Stimulated activated naive B cell treated with anti-CD40 and anti-IgM and Interleukin-4, amounts not matched to agents 10 μg/mL and 1 μg/mL and 100 μg/mL, for 72 hours (primary cell): ENCODE measurements at places on chromosomes 2 and 18.

- DNase-seq: no peak
- peaks cover 18% of the 10 kb centered on the region for H3K4me1 ChIP-seq
- H3K27me3 ChIP-seq: no peaks in the 10 kb centered on the region
- H3K27ac ChIP-seq: no peak overlapping the region
These were observed 12.5 kb downstream of the BABAM2 start for GRCh38 chr2:27903018-27903417.

GRCh38 chr18:48123324-48123723, 192.9 kb upstream of the SMAD2 start:
- no peak overlapping the region for H3K4me3 ChIP-seq
- H3K4me1 ChIP-seq: peaks cover 2% of the 10 kb centered on the region
- peaks cover 2% of the 10 kb centered on the region for H3K36me3 ChIP-seq
- no peak for DNase-seq

- H3K4me3 ChIP-seq: no peak overlapping the region
- peaks cover 4% of the 10 kb centered on the region for H3K27me3 ChIP-seq
- peaks cover 35% of the 10 kb centered on the region for H3K4me1 ChIP-seq
- no peaks in the 10 kb centered on the region for H3K36me3 ChIP-seq
- no peak overlapping the region for H3K27ac ChIP-seq
These were observed 64.8 kb upstream of the PID1 start for GRCh38 chr2:229335877-229336346.

GRCh38 chr2:235396071-235396846, 97.6 kb upstream of the AGAP1 start:
- DNase-seq: no peak
- H3K27me3 ChIP-seq: peaks cover 55% of the 10 kb centered on the region
- no peaks in the 10 kb centered on the region for H3K36me3 ChIP-seq
- no peak overlapping the region for H3K4me3 ChIP-seq
- no peak overlapping the region for H3K27ac ChIP-seq
- H3K4me1 ChIP-seq: no peaks in the 10 kb centered on the region

- no peak for DNase-seq
- H3K27me3 ChIP-seq: no peaks in the 10 kb centered on the region
- H3K4me1 ChIP-seq: peaks cover 18% of the 10 kb centered on the region
- peaks cover 6% of the 10 kb centered on the region for H3K36me3 ChIP-seq
- peak overlapping the region; percentile 81 for H3K27ac ChIP-seq
These were observed 40.4 kb downstream of the PLEKHM3 start for GRCh38 chr2:207984765-207985480.

GRCh38 chr2:75480971-75481836, 79.5 kb downstream of the EVA1A start:
- no peak overlapping the region for H3K4me3 ChIP-seq
- no peaks in the 10 kb centered on the region for H3K36me3 ChIP-seq
- H3K4me1 ChIP-seq: peaks cover 2% of the 10 kb centered on the region
- DNase-seq: no peak
- H3K27ac ChIP-seq: no peak overlapping the region

GRCh38 chr2:3294069-3294468, 83.5 kb downstream of the EIPR1 start:
- no peak overlapping the region for H3K4me3 ChIP-seq
- H3K36me3 ChIP-seq: peaks cover 29% of the 10 kb centered on the region
- no peak for DNase-seq
- H3K27me3 ChIP-seq: no peaks in the 10 kb centered on the region
- peaks cover 26% of the 10 kb centered on the region for H3K4me1 ChIP-seq

DNA sequence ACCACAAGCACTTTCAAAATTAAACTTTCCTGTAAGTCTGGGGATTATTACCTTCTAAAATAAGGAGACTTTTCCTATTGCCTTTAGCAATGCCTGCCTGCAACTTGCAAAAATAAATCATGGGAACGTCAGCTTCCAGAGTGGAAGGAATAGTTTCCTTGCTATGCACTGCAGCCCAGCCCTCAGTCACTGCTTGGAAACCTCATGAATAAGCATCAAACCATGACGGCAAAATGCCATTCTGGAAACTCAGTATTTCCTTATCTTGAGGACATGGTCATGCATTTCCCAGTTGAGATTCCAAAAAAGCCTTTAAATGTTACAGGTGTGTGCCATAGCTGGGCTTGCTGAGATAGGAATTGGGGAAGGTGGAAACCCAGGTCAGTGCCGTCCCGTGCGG, 84.2 kb upstream of the OTOS start:
- H3K27ac ChIP-seq: no peak overlapping the region
- no peak overlapping the region for H3K4me3 ChIP-seq
- peaks cover 3% of the 10 kb centered on the region for H3K4me1 ChIP-seq
- peaks cover 22% of the 10 kb centered on the region for H3K27me3 ChIP-seq

DNA sequence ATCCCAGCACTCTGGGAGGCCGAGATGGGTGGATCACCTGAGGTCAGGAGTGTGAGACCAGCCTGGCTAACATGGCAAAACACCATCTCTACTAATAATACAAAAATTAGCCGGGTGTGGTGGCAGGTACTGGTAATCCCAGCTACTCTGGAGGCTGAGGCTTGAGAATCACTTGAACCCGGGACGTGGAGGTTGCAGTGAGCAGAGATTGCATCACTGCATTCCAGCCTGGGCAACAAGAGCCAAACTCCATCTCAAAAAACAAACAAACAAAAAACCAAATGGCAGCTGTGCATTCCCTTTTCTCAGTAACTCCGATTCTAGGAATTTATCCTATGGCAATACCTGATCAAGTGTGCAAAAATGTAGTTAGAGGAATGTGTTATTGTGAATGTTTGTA, 4.7 kb upstream of the GRHL1 start:
- no peak overlapping the region for H3K27ac ChIP-seq
- peaks cover 7% of the 10 kb centered on the region for H3K4me1 ChIP-seq
- peaks cover 49% of the 10 kb centered on the region for H3K27me3 ChIP-seq
- no peak for DNase-seq
- no peak overlapping the region for H3K4me3 ChIP-seq

DNA sequence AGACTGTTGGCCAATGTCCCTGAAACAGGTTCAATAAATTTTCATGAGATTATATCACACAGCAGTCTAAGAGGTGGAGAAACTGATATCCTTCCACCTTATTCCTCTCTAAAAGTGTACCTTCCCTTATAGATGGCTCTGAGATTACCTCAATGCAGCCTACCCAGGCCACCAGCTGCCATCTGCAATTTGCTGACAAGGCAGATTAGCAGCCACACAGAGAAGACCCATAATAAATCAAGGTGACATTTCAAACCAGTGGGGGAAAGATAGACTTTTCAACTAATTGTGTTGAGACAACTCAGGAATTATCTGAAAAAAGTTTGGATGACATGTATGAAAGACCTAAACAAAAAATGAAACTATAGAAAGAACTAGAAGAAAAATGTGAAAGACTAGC, 43.2 kb downstream of the ZBTB7C start:
- peaks cover 12% of the 10 kb centered on the region for H3K27me3 ChIP-seq
- DNase-seq: no peak
- H3K36me3 ChIP-seq: no peaks in the 10 kb centered on the region
- no peak overlapping the region for H3K27ac ChIP-seq

DNA sequence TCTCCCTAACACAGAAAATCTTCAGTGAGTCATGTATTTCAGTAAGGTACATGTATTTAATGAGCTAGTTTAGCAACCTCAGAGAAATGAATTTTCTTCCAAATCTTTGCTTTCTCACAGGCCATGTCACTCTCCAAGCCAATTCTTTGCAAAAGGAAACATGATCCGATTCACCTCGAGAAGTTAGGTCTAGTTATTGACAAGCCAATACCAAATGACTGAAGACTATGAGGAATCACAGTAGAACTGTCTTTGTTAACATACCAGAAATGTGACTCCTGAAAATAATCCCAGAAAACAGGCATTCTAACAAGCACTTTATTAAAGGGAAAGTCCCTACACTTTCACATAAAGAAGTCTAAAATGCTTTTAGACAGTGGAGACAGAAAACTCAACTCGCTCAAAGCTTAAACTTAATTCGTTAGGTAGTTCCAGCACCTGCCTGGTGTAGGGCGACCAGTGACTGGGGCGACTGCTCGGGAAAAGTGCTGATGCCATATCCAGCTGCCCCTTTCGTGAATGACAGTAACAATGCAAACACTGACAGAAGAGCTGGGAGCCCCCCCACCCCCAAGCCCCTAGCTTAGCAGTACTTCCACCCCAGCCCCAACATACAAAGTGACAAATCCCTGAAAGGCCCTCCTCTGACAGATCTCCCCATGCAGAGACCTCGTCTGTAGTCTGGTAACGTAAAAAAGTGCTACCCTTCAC, 1.8 kb downstream of the MEMO1 start:
- H3K36me3 ChIP-seq: peaks cover 15% of the 10 kb centered on the region
- H3K27ac ChIP-seq: peak overlapping the region; percentile 98
- H3K27me3 ChIP-seq: no peaks in the 10 kb centered on the region
- H3K4me1 ChIP-seq: peaks cover 24% of the 10 kb centered on the region
- no peak for DNase-seq

DNA sequence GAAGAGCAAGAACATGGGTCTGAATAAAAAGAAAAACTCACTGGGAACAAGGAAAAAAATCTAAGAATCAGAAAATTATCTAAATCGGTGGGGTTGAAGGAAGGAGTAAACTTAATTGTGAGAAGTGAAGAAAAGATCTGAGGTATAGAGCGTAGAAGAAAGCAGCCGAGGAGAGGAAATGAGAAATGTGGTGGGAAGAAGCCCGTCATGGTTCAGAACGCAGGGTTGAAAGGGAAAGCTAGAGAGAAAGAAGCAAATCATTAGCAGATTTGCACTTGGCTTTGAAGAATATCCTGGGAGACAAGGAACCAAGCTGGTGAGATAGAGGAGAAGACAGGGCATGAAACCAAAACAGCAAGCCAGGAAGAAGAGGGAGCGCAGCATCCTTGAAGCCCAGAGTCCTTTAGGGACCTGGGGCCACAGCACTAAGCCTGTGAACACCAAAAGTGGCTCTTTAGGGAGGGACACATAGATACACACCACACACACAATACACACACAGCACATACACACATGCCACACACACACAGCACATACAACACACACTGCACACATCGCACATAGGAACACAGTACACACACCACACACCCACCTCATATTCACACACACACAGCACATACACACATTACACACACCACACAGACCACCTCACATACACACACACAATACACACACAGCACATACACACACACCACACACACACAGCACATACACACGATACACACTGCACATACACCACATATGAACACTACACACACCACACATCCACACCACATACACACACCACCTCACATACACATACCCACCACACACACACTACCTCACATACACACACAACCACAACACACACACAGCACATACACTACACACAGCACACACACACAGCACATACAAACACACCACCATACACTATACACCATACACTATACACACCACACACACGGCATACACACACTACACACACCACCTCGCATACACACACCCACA, 274.6 kb downstream of the ETAA1 start:
- no peak overlapping the region for H3K27ac ChIP-seq
- H3K36me3 ChIP-seq: no peaks in the 10 kb centered on the region
- no peaks in the 10 kb centered on the region for H3K4me1 ChIP-seq
- DNase-seq: no peak
- H3K27me3 ChIP-seq: no peaks in the 10 kb centered on the region

- H3K4me3 ChIP-seq: no peak overlapping the region
- no peak overlapping the region for H3K27ac ChIP-seq
- no peaks in the 10 kb centered on the region for H3K4me1 ChIP-seq
These were observed 239.6 kb downstream of the CDH20 start for GRCh38 chr18:61572871-61573270.

DNA sequence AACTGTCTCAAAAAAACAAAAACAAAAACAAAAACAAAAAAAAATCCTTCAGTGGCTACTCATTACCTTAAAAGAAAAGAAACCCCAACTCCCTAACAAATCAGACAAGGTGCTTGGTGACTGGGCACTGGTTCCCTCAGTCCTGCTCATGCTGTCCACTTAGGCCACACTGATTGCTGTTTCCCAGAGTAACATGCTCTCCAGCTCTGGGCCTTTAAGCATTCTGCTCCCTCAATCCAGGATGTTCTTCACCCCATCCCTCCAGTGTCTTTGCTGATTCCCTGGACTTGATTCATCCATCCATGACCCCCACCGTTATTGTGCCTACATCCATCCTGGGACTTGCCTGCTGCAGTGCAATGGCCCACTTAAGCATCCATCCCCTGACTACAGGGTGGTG, 16.4 kb upstream of the XPO1 start:
- H3K4me3 ChIP-seq: no peak overlapping the region
- no peaks in the 10 kb centered on the region for H3K36me3 ChIP-seq
- peaks cover 5% of the 10 kb centered on the region for H3K27me3 ChIP-seq
- no peak overlapping the region for H3K27ac ChIP-seq
- H3K4me1 ChIP-seq: no peaks in the 10 kb centered on the region
- no peak for DNase-seq

GRCh38 chr2:240974771-240975572, 23.4 kb upstream of the SNED1 start:
- peaks cover 41% of the 10 kb centered on the region for H3K27me3 ChIP-seq
- no peaks in the 10 kb centered on the region for H3K4me1 ChIP-seq
- no peak for DNase-seq
- peaks cover 3% of the 10 kb centered on the region for H3K36me3 ChIP-seq

DNA sequence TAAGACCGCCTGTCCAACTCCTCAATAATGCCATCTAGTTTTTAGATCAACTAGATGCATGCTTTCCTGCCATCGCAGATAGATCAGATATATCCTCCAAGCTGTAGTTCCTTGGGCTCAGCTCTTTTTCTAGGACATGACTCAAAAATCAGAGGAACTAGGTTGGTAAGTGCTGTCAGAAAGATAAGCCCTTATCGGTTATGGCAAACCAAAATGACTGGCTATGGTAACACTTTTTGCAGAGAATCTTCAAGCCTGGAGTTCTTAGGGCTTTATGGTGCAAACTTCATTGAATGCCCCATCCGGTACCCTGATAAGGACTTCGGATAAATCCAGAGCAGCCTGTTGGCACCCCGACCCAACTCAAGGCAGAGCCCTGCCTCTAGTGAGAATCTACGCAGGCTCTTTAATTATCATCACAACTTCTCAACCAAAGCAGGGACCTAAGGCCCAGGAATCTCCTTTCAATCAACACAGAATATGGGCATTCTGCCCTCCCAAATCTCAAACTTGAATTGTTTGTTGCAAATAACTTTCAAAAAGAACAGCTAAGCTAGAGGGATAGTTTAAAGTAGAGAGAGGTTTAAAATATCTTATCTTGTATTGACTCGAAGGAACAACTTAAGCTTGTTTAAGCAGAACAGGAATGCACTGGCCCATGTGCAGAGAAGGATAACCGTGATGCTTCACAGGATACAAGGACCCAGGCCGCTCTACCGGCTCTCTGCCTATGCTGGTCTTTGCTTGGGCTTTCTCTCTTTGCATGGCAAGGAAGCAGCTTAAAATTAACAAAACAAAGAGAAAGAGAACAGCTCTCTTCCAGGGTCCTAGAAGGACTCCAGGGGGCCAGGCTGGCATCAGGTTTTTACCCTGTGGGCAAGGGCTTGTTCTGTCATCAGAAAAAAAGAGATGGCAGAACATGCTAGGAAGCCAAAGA, 3.4 kb upstream of the CYP1B1 start:
- no peak for DNase-seq
- H3K27ac ChIP-seq: no peak overlapping the region
- H3K4me1 ChIP-seq: peaks cover 12% of the 10 kb centered on the region
- H3K27me3 ChIP-seq: peaks cover 53% of the 10 kb centered on the region
- no peaks in the 10 kb centered on the region for H3K36me3 ChIP-seq

GRCh38 chr18:26756556-26756955, 109.0 kb downstream of the AQP4 start:
- no peaks in the 10 kb centered on the region for H3K27me3 ChIP-seq
- no peak overlapping the region for H3K4me3 ChIP-seq
- no peak for DNase-seq

GRCh38 chr2:9397201-9397600, 26.1 kb downstream of the ITGB1BP1 start:
- H3K27ac ChIP-seq: no peak overlapping the region
- peaks cover 12% of the 10 kb centered on the region for H3K4me1 ChIP-seq
- DNase-seq: no peak
- no peaks in the 10 kb centered on the region for H3K36me3 ChIP-seq

- no peaks in the 10 kb centered on the region for H3K27me3 ChIP-seq
- H3K4me1 ChIP-seq: no peaks in the 10 kb centered on the region
These were observed 29.8 kb downstream of the KCNK3 start for GRCh38 chr2:26722328-26722727.
